Fibroblast of skin of abdomen (primary cell): ENCODE measurements at places on chromosomes 3 and 15.

- DNase-seq, result peak; percentile 21
Observed at GRCh38 chr15:101613130-101614000, 38.8 kb downstream of the TM2D3 start.

DNA sequence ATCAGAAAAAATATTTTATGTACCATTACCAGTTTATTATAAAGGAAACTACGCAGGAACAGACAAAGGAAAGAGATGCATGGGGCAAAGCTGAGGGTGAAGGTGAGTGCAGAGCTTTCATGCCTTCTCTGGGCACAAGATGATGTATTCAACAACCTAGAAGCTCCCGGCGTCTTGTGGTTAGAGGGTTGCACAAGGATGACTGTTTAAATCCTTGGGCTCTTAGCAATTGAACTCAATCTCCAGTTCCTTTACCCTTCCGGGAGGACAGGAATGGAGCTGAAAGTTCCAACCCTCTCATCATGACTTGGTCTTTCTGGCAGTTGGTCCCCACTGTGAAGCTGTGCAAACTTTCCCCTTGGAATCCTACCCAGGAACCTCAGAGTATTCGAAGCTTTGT lies 542.0 kb downstream of the EPHA3 start:
- no peak for DNase-seq

DNA sequence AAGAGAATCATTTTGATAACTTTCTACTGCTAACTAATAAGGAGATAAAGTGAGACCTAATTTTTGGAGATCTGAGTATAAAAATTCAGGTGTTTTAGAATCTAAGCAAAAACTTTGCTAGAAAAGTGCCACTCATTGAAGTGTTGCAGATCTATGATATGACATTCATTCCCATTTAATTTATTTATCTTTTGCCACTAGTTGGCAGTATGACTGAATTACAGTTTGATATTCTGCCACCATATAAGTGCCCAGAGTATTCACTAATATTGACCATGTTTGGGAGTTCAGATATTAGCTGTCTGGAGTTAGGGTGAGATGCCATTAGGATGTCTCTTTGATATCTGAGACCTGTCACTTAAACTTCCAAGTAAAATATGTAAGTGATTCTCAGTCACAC lies 251.3 kb upstream of the GBE1 start:
- no peak for DNase-seq

DNA sequence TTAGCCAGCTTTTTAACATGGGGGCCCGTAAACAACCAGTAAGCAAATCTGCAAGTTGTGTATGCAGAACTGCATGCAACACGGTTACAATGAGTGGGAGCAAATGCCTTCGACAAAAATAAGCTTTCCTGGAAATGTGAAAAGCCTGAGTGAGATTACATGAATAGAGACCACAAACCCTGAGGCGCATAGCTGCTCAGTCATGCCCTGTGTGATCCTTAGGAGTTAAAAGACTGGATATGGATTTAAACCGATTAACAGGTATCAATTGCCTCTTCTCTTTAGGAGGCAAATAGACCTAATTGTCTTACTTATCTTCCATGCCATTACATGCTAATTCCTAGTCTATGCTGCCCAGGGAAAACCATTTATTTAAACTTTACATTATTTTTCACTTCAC lies 810.3 kb downstream of the ROBO1 start:
- DNase-seq, result no peak

- no peak for DNase-seq
Observed at GRCh38 chr3:155941354-155941753, 70.9 kb downstream of the GMPS start.
